Small intestine (tissue), 16 donors: ENCODE measurements at places on chromosomes 2 and 18. TPM values are rescaled to one million over a fixed set of nuclear protein-coding genes. Genes with fewer than 3 reads are reported as not detected.

- H3K27me3 ChIP-seq = no peaks in the 10 kb centered on the region
- DNase-seq = no peak
- H3K36me3 ChIP-seq = no peaks in the 10 kb centered on the region
- no peak overlapping the region for H3K4me3 ChIP-seq
Observed at GRCh38 chr2:45750484-45750883, 99.0 kb downstream of the PRKCE start.

DNA sequence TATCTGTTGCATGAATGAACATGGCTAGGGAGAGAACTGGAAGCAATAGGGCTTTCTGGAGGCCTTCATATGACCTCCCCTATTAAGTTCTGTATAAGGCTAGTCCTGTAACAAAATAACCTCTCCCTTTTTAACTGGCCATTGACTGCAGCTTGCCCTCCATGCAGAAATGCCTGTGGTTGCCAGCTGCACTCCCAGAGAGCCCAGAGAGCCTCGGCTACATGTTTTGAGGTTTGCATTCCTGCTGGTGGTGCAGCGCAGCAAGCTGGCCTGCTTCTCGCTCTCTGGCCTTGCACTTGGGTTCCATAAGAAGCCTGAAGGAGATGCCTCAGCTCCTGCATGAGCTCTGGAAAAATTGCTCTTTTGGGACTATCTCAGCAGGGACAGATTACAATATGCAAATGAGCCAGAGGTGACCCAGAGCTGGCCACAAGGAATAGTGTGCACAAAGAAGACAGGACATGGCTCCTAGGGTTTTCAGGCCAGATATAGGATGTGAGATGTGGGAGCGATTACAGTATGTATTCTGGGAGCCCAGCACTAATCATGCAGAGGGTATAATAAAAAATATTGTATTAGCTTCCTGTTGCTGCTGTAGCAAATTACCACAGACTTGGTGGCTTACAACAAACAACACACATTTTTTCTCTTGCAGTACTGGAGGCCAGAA lies 186.7 kb downstream of the INSIG2 start:
- H3K4me1 ChIP-seq = no peaks in the 10 kb centered on the region
- H3K4me3 ChIP-seq = no peak overlapping the region
- no peak overlapping the region for H3K27ac ChIP-seq
- H3K36me3 ChIP-seq = no peaks in the 10 kb centered on the region

Gene CHRNG
- 0.35 TPM for polyA plus RNA-seq

- peaks cover 19% of the 10 kb centered on the region for H3K4me1 ChIP-seq
- DNase-seq = no peak
- H3K36me3 ChIP-seq = no peaks in the 10 kb centered on the region
- H3K27me3 ChIP-seq = no peaks in the 10 kb centered on the region
- H3K4me3 ChIP-seq = no peak overlapping the region
Observed at GRCh38 chr2:20451000-20451290, 4.1 kb downstream of the RHOB start.

Gene C18orf32
- 65.7 TPM for polyA plus RNA-seq

Gene RAMP1
- 105 TPM for polyA plus RNA-seq

GRCh38 chr2:6780765-6781274 lies 84.9 kb downstream of the CMPK2 start:
- H3K27me3 ChIP-seq = no peaks in the 10 kb centered on the region
- no peaks in the 10 kb centered on the region for H3K36me3 ChIP-seq
- H3K4me3 ChIP-seq = no peak overlapping the region
- H3K4me1 ChIP-seq = no peaks in the 10 kb centered on the region
